ENCODE measurements at places on chromosomes 3 and 15.

- peak; percentile 29 for DNase-seq
Observed at GRCh38 chr3:129182390-129183185, 1.1 kb downstream of the CNBP start.

DNA sequence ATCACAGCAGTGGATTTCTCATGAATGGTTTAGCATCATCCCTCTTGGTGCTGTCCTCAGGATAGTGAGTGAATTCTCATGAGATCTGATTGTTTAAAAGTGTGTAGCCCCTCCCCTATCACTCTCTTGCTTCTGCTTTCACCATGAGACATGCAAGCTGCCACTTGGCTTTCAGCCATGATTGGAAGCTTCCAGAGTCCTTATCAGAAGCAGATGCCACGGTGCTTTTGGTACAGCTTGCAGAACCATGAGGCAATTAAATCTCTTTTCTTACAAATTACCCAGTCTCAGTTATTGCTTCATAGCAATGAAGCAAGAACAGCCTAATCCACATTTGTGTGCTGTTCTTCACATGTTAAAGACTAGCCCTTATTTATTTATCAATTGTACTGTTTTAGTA lies 495.2 kb upstream of the EPHA6 start:
- DNase-seq, result peak; percentile 89

DNA sequence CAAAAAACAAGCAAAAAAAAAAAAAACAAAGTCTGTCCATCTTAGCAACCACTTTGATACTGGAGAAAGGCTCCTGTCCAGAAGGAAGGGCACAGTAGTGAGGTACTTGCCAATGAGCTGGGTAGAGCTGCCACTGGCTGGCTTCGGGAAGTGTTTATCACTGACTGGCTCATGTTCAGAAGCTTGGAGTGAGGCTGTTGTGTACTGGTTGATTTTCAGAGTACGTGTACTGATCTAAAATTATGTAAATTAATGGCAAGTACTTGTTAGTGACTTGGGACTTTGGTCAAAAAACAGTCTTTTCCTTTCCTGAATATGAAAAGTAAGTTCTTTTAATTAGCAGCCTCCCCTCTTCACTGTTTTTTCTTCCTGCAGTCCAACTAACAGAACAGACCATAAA lies 979 bp upstream of the ZNF621 start:
- DNase-seq, result no peak

DNA sequence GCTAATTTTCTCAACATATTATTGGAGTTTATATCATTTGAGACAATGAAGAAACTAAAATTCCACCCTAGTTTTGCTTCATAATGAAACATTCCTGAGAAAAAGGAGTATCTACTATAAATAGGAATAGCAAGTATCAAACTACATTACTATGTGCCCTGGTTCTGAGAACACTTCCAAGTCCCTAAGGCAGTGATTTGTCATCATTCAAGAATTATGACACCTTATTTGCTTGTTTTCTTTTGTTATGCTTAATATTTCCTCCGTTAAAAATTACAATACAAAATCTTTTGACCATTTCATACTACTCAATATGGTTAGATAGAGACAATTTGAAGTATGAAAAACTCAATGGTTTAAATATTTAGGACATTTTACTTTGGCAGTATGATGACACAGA lies 707.8 kb upstream of the GOLIM4 start:
- no peak for DNase-seq

GRCh38 chr3:125200731-125201139 lies 11.8 kb downstream of the SLC12A8 start:
- no peak for DNase-seq

DNA sequence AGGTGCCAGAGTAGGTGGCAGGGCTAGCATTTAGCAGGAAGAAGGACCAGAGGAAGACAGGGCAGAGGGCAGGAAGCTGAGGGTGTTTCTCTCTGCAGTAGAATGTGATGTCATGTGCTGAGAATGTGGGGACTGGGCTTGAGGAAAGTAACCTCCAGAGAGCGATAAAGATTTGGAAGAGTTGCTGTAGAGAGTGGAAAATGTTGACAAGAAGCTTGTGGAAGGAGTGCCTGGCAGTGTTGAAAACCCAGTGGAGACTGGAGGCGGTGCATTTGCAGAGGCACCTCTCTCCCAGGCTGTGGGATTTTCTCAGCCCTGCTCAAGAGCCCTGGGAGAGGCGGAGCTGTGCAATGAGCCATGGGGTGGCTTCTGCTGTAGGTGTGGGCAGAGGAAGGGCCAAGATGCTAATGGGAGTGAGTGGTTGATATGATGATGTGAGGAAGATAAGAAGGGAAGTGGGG lies 54.8 kb downstream of the MESD start:
- no peak for DNase-seq
